ENCODE measurements at places on chromosomes 7 and 10.

DNA sequence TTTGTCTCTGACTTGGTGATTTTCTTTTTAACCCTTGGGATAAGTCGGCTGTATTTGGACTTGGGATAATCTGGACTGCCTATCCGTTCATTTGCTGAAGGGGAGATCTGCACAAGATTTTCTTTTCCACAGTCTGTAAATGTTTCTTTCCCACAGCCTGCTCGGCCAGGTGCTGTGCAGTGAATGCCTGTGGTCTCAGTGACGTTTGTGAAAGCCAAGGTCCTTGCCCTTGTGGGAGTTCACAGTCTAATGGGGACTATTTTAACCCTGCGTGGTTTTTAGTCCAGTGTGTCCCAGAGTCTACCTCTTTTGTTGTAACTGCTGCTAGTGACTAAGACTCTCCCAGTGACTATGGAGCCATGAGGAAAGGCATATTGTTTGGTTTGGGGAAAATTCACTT is 8.9 kb downstream of the PNLIP start:
- DNase-seq: no peak

GRCh38 chr10:21531164-21531563 is 2.9 kb upstream of the MLLT10 start:
- DNase-seq: no peak

GRCh38 chr7:142872106-142872675 is 13.4 kb downstream of the TRPV6 start:
- no peak for DNase-seq

- DNase-seq: no peak
Observed at GRCh38 chr10:2488446-2489005, 578.8 kb upstream of the PFKP start.

GRCh38 chr10:71622154-71622526 is 97.4 kb downstream of the C10orf105 start:
- peak; percentile 27 for DNase-seq

DNA sequence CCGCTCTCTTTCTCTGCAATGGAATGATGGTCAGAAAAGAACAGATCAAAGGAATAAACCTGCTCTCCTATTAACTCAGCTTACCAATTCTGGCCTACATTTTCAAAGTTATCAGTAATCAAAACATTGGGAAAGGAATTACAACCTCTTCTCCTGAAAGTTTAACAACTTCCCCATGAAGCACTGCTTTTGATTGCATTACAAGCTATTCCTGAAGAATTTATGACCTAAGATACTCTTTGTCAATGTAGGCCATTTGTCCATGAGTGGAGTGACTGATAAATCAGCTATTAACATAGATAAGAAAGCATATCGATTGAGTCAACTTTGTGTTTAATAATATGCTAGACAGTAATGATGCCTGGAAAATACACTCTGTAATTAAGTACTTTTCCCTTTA is 271.7 kb upstream of the C7orf33 start:
- no peak for DNase-seq

DNA sequence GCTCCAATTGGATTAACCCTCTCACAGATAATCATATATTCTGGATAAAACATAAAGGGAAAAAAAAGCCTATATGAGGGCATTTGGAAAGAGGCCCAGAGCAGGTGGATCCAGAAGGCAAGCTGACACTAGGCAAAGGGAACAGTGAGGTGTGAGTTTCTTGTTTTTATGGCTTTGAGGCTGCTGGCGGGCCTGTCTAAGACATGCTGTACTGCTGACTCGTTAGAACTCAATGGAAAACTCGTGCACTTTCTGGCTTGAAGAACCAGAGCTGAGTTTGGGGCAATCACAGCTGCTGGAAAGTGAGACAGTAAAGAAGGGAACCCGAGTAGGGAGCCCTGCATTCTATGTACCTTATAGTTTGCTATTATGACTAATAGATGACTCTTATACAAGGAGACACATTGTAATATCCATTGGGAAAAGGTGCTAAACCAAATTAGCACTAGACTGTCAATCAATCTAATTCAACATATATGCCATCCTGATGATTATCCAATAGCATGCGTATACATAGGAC is 637.1 kb downstream of the GATA3 start:
- no peak for DNase-seq

GRCh38 chr7:89458114-89458513 is 662.6 kb upstream of the TEX47 start:
- DNase-seq: no peak

DNA sequence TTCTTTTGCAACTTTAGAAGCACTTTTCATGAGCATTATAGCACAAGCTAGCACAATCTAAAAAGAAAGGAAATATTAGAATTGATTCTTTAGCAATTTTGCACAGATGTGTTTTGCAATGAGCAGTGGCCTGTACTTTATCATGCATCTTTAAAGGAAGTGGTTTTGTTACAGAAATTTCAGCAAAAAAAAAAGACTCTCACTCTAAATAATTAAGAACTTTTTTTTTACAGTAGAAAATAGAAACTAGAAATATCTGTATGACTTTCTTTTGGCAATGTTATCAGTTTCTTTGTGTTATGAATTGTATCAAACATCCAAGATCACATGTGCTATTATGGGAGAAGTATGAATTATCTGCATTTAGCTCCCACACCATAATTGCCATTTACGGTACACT is 195.7 kb upstream of the KLF6 start:
- DNase-seq: no peak

DNA sequence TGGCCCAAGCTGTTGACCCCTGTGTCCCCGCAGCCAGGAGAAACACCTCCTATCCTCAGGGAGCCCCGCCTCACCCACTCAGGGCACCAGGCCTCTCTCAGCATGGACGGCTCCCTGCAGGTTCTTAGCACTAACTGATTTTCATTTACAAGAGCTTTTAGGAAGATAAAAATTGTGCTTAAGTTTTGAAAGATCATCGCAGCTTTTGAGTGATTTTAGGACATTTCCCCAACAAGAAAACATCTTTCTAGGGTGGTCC is 22.1 kb downstream of the EBF3 start:
- no peak for DNase-seq
